ENCODE measurements at places on chromosomes 3 and 15.

- no peak for DNase-seq
Measured at GRCh38 chr15:66565141-66565641, 607 bp downstream of the LCTL start.

- DNase-seq: no peak
Measured at GRCh38 chr3:141448606-141449220, 38.1 kb upstream of the RASA2 start.

GRCh38 chr3:52787246-52787645 lies 7.3 kb upstream of the ITIH3 start:
- no peak for DNase-seq

DNA sequence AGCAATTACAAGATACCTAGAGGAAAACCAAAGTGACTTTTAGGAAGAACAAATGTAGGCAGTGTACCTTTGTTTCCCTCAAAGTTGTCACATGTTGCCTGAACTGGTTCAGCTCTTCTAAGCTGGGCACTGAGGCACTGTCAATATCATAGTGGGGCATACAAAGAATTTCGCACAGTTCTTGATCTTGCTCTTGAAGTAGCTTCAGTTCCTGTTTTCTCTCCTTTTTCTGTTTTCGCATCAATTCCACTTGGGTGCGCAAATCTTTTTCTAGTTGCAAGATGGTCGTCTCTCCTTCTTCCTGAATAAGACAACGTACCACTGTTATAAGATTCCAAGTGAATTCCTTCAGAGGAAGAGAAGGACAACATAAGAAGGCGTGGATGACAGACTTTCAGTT lies 12.7 kb downstream of the PRC1 start:
- no peak for DNase-seq

DNA sequence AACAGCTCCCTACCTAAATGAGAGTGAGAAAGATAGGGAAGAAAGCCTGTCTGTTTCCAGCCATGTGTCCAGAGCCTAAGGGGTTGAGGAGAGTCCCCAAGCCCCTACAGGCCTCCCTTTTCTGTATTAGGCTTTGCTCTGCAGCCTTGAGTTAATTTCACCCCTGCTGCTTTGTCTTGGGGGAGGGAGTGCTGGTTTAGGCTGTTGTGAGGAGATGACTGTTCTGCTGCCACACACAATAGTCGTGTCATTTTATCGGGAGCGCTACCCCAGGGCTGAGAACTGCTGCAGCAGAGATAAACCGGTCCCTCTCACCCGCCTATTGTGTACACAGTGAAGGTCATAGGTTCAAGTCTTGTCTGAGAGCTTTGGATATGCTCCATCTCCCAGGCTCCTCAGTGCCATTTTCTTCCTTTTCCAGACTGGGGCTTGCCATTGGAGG lies 1.4 kb downstream of the ZNF609 start:
- peak; percentile 10 for DNase-seq

DNA sequence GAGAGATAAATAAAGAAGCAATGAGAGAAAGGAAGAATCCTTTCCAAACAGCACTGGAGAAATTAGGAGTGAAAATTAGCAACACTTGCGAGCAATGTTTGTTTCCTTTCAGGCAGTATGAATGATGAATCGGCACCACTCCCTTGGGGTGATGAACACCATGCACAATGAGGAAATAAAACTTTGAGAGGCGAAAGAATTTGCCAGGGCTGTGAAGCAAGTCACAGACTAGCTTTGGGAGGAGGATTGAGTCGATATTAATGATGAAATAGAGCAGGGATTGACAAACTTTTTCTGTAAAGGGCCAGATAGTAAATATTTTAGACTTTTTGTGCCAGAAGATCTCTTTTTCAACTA lies 237.7 kb downstream of the AGBL1 start:
- DNase-seq: no peak

DNA sequence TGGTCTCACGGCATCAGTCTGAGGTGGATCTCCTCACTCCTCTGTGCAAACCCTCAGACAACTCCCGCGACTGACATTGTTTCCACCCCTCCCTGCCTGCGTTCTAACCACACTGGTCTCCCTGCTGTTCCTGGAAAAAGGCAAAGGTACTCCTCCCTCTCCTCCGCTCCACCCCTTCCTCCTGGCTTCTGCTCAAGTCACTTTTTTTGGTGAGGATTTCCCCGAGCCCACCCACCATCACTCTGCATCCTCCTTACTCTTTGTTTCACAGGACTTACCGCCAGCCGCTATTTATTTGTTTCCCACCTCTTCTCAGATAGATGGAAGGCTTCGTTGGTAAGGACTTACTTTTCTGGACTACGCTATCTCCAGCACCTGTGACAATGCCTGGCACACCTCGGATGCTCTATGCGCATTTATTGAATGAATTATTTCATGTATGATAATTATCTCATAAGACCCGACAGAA lies 25.6 kb downstream of the PRR23E start:
- no peak for DNase-seq

DNA sequence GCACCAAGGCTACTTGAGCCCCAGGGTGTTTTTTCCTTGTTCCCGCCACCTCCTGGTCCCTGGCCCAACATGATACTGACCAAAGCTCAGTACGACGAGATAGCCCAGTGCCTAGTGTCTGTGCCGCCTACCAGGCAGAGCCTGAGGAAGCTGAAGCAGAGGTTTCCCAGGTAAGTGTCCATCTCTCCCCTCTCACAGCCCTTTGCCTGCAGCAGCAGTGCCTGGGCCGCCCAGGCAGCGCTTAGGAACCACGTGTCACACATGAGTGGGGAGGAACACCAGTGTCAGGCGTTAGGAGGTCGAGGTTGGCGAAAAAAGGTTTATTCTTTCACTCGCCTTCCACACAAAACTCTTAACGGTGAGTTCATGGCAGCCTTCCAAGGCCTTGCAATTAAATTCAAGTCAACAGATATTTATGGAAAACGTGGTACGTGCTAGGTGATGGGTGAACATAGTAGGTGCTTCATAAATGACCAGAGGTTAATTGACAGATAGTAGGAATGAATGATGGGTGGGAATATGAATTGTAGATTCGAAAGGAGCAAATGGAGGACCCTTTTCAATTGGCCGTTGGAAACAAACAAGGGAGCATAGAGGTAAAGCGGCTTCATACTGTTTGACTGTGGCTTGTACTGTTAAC lies 486 bp downstream of the CDIN1 start:
- DNase-seq: peak; percentile 21

DNA sequence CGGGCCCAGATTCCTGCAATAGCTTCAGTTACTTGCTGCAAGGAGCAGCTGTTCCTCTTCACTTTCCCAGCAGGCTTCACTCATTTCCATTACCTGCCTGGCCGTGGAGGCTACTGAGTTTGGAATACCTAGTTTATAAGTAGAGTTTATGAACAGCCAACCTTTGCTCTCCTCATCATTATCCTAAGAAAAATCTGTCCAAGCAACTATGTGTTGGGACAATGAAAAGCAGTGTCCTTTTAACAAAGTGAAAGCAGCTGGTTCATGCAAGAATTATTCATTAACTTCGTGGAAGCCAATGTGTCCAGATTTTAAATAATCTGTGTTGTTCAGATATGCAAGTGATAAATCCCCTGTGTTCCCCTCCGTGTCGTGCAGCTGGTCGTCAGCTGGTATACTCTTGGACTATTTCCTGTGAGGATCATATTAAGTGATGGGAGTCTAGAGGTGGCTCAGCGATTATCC lies 39.3 kb upstream of the SSR3 start:
- no peak for DNase-seq

GRCh38 chr15:57015897-57016296 lies 97.5 kb downstream of the TCF12 start:
- DNase-seq: no peak

DNA sequence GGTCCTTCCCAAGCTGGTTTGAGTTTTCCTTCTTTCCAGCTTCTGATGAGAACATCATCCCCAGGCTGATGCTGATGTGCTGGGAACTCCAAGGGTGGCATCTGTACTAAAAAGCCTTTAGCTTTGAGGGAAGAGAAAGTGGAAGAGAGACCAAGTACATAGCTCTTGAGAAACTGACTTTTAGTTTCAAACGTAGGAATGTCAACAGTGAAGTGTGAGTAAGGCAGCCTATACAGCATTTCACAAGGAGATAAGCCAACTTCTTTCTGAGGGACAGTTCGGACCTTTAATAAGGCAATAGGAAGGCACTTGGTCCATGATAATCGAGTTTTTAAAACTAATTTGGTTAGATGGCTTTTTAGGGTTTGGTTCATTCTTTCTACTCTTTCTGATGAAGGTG lies 53.7 kb downstream of the DLG1 start:
- no peak for DNase-seq

DNA sequence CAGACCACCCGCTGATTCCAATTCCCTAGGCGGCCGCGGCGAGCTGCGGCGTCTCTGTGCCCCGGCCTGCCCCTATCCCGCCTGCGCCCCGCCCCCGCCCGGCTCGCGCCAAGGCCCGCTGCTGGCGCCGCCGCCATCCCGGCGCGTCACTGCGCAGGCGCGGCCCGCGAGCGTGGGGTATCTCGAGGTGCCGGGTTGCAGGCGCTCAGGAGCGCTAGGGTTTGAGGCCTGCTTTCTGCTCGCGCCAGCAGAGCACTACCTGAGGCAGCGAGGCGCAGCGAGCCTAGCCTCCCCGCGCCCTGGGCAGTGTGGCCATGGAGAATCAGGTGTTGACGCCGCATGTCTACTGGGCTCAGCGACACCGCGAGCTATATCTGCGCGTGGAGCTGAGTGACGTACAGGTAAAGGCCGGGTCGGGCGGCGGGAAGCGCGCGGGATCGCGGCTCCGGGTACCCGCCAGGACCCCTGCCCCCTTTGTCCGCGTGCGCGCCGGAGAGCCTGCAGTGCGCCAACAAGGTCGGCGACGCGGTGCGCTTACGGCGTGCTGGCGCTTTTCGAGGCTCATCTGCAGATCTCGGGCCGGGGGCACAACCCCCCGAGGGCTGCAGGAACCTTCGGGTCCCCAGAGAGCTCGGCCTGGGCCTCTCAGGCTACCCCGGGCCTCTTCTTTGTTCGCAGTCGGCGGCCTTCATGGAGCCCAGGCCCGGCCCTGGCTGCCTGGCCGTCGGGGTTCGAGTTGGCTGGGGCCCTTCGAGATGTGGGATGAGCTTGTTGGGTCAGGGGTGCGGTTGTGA lies at the start of gene HACD3:
Gene HACD3 (plus strand): TSS at position 146 of the 794 bp plus-strand sequence. CDS start 169 bp downstream, at position 315.
- DNase-seq: peak; percentile 95

- DNase-seq: no peak
Measured at GRCh38 chr3:141557961-141558706, 71.3 kb downstream of the RASA2 start.

DNA sequence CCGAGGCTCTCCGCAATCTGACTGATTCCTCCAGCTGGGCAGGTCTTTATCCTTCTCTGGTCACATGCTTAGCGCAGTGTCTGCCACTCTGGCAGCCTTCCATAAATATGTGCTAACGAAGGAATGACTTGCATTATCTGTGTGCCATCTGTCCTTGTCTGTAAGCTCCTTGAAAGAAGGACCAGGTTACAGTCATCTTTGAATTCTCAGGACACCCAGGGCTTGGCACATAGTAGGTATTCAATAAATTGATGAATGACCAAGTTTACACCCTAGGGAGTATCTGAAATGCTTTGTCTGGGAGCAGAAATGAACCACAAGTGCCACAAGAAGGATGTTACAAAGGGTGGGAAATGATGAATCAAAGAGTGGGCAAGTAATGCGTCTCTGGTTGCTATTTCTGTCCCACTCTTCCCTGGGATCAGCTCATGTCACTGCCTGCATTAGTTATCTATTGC lies 16.5 kb upstream of the FAM3D start:
- no peak for DNase-seq

DNA sequence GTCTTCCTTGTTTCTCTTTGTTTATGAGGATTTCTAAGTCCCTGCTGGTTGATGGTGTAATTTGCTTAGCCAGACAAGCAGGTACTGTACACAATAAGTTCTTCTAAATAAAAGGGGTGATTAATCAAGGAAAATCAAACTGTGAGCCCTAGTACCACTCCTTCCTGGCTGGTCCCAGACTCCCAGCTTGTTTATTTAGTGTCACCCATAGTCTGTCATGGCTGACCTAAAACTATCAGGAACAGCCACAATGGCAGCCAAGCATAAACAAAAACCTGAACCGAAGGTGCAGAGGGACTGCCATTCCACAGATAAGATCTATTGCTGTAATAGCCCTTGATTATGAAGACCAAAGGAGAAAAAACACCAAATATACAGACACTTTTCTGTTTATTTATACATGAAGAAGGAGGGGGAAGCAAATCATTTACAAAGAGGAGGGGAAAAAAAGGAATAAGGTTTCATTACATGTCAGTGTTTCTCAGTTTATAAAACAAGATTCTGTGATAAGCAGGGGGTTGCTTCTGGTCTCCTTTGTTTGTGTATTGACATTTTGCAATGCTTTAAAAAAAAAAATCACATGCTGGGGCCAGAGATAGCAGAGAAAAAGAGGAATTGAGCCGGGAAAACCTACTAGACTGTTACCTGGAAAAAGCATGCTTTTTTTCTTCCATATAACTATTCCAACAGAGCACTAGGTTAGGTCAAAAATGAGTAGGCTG lies 182.4 kb upstream of the DPH6 start:
- no peak for DNase-seq

GRCh38 chr3:11377719-11378118 lies 105.5 kb downstream of the ATG7 start:
- DNase-seq: no peak

DNA sequence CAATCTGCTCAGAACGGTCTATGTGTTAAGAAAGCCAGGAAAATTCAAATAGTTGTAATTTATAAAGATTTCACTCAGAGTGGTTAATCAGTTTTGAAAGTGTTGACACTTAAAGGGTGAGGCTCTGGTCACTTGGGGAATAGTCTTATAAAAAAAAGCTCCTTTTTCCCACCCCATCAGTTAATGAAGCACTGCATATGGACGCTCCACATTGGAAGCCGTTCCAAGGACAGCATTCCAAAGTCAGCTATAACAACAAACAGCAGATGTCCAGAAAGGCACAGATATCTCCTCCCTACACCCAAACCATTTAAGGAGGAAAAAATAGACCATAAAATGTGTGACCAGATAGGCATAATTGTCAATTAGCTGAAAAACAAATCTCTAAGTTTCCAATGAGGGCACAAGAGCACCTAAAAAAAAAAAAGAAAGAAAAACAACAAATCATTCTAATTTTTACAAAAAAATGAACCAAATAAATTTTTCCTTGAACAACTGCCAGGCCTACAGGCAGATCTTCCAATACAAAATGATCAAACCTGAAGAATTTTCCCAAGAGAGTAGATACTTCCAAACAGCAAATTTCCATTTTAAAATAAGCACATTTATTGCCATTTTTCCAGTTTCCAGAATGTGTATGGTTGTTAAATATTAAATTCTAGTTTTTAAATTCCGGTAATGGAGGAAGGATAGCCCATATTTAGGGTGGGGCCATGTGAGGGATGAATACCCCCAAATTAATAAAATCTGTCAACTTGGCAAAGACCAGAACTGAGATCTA lies 198.3 kb downstream of the ERC2 start:
- DNase-seq: no peak

DNA sequence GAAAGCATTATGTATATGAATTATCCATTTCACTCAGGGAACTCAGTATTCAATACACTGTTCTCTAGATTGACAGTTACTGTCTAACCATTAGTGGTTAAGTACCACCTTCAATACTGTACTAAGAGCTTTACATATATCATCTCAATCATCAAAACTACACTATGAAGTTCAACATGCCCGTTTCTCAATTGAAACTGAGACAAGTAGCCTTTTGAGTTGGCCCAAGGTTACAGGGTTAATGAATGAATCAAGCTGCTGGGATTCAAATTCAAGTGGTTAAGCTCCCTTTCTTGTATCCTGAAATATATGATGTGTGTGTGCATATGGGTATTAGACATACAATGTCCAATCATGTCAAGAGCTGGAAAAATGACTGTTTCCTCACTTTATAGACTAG lies 5.8 kb downstream of the TASOR start:
- DNase-seq: no peak

GRCh38 chr15:86663979-86664378 lies 584.3 kb downstream of the AGBL1 start:
- DNase-seq: no peak

GRCh38 chr3:42256135-42256819 lies 9.7 kb downstream of the CCK start:
- DNase-seq: no peak

All from stimulated activated CD4-positive, alpha-beta T cell treated with anti-CD3 and anti-CD28 coated beads, Interleukin-12 subunit alpha, Interleukin-12 subunit beta, amount 100 ng/mL, for 4 hours (primary cell).